ENCODE measurements at places on chromosomes 2 and 18.

- no peaks in the 10 kb centered on the region for H3K36me3 ChIP-seq
- H3K4me3 ChIP-seq, result no peak overlapping the region
- no peaks in the 10 kb centered on the region for H3K4me1 ChIP-seq
- no peak overlapping the region for H3K27ac ChIP-seq
- H3K27me3 ChIP-seq, result no peaks in the 10 kb centered on the region
- DNase-seq, result no peak
Observed at GRCh38 chr2:46009772-46010171, 287.4 kb upstream of the EPAS1 start.

DNA sequence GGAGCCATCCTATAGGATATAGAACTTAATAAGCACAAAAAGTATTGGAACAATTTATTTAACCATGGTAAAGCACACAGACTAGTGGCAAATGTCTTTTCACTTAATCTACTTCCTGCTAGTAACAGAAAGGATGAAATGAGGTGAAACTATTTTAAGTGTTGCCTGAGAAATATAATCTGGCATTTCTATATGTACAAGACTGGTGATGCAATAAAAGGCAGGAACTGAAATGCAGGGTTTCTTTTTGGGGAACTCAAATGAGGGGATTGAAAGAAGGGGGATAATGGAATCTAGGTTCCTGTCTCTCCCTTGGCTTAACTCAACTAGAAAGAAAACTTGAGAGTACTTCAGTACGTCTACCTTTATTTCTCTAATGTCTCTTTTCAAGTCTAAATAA is 122.3 kb downstream of the MEMO1 start:
- no peak overlapping the region for H3K4me3 ChIP-seq
- DNase-seq, result no peak
- H3K27ac ChIP-seq, result no peak overlapping the region
- no peaks in the 10 kb centered on the region for H3K27me3 ChIP-seq

DNA sequence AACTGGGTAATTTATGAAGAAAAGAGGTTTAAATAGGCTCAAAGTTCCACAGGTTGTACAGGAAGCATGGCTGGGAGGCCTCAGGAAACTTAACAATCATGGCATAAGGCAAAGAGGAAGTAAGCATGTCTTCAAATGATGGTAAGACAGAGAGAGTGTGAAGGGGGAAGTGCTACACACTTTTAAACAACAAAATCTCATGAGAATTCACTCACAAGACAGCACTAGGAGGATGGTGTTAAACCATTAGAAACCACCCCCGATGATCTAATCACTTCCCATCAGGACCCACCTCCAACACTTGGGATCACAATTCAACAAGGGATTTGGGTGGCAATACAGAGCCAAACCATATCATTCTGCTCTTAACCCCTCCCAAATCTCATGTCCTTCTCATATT is 34.9 kb downstream of the CFAP210 start:
- H3K4me3 ChIP-seq, result no peak overlapping the region
- DNase-seq, result no peak
- no peaks in the 10 kb centered on the region for H3K4me1 ChIP-seq
- no peaks in the 10 kb centered on the region for H3K27me3 ChIP-seq
- no peak overlapping the region for H3K27ac ChIP-seq

DNA sequence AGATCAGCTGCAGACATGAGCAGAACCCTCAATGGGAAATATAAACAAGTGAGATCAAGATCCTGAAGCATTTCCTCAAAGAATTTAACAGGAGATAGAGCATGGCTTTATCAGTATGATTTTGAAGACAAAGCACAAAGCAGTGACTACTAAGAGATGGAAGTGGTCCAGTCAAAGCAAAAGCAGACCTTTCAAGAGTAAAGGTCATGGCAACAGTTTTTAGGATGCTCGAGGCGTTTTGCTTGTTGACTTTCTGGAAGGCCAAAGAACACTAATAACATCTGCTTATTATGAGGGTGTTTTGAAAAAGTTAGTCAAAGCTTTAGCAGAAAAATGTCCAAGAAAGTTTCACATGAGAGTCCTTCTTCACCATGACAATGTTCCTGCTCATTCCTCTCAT is 128.5 kb downstream of the KCNE4 start:
- DNase-seq, result no peak
- H3K36me3 ChIP-seq, result no peaks in the 10 kb centered on the region
- no peak overlapping the region for H3K27ac ChIP-seq
- no peaks in the 10 kb centered on the region for H3K4me1 ChIP-seq
- H3K27me3 ChIP-seq, result no peaks in the 10 kb centered on the region

DNA sequence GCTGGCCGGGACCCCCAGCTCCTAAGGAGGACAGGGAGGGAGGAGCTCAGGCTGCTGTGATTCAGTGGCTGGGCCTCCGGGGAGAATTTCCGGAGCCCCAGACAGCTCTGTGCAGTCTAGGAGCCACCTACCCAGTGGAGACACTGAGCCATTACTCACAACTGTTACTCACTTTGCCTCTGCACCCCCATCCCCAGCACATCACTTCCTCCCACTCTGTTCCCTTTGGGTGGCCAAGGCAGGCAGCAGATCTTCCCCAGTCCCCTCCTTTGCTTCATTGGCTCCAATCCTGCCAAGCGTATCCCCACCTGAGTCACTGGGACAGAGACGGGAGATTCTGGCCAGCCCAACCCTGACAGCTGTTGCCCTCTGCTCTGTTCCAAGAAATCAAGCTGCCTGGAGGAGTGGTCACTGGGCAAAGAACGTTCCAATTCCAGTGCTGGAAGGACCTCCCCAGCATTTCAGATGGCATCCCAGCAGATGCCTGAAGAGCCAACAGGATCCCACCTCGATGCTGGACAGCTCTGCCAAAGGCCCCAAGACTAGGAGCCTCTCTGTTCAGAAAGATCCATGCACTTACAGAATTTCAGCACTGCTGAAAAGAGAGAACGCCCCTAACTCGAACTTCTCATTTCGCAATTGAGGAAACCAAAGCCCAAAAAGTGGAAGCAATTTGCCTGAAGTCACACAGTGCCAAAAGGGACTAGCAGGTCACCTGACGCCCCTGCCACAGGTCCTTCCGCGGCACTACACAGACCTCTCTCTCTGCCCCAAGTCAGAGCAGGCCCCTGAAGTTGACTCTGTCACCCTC is 68.3 kb downstream of the TNS1 start:
- H3K4me1 ChIP-seq, result no peaks in the 10 kb centered on the region
- peak overlapping the region; percentile 68 for H3K27ac ChIP-seq

DNA sequence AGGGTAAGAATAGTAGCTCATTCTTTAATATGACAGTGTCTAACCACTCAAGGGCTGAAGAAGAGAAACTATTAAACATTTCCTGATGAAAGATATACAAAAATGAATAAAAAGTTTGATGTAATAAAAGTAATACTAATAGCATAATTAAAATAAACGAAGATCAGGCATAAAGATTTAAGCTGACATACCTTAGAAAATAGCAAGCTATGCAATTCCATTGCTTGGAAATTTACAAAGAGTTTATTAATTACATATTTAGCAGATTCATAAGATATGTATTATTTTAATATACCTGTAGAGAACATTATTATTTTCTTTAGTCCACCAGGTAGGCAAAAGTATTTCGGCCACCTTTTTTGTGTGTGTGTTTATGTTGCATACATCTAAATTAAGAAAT is 229.4 kb downstream of the GCA start:
- H3K27me3 ChIP-seq, result no peaks in the 10 kb centered on the region
- DNase-seq, result no peak
- no peaks in the 10 kb centered on the region for H3K36me3 ChIP-seq
- H3K27ac ChIP-seq, result no peak overlapping the region

GRCh38 chr2:144254342-144255235 is 265.3 kb downstream of the ZEB2 start:
- H3K36me3 ChIP-seq, result no peaks in the 10 kb centered on the region
- H3K4me3 ChIP-seq, result no peak overlapping the region
- no peaks in the 10 kb centered on the region for H3K27me3 ChIP-seq

- H3K4me1 ChIP-seq, result no peaks in the 10 kb centered on the region
- no peak overlapping the region for H3K4me3 ChIP-seq
- H3K36me3 ChIP-seq, result no peaks in the 10 kb centered on the region
- no peak overlapping the region for H3K27ac ChIP-seq
Observed at GRCh38 chr2:137838255-137839092, 125.8 kb upstream of the HNMT start.

GRCh38 chr18:71976744-71977143 is 567.4 kb downstream of the CBLN2 start:
- no peak for DNase-seq
- no peak overlapping the region for H3K4me3 ChIP-seq
- no peak overlapping the region for H3K27ac ChIP-seq
- H3K27me3 ChIP-seq, result no peaks in the 10 kb centered on the region

- no peaks in the 10 kb centered on the region for H3K4me1 ChIP-seq
- H3K27me3 ChIP-seq, result no peaks in the 10 kb centered on the region
- no peak overlapping the region for H3K4me3 ChIP-seq
Observed at GRCh38 chr2:60433018-60433596, 120.3 kb downstream of the BCL11A start.

DNA sequence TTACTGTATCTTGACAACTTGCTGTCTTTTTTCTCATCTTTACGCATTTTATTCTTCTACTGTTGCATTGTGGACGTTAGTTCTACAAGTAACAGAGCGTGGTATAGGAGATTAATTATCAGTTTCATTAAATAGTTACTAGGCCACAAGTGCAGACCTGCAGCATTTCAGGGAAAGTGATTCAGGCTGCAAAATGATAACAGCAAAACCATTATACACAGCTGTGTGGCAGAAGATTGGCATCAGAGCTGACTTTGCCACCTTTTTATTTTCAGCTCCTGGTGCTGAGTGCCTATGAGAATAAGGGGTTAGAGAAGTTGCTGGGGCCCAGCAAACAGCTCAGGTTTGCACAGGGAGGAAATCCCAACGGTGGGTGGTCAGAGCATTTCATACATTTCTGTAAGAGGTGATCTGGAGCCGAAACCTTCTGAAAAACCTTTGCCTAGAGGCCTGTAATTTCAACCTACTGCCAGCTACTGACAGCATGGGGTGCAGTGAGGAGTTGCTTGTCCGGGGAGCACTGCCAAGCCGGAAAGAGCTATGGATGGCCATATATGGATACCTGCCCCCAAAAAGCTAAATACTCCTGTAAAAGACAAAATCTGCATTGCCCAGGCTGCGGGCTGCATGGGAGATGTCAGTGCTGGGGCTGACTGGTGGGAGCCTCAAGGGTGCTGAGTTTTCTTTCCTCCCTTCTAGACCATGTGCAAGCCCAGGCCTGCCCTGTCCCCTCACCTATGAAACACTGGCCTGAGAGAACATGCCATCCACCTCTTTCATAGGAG is 2.7 kb upstream of the CCBE1 start:
- no peak overlapping the region for H3K27ac ChIP-seq
- H3K4me3 ChIP-seq, result no peak overlapping the region
- H3K36me3 ChIP-seq, result no peaks in the 10 kb centered on the region
- DNase-seq, result no peak

DNA sequence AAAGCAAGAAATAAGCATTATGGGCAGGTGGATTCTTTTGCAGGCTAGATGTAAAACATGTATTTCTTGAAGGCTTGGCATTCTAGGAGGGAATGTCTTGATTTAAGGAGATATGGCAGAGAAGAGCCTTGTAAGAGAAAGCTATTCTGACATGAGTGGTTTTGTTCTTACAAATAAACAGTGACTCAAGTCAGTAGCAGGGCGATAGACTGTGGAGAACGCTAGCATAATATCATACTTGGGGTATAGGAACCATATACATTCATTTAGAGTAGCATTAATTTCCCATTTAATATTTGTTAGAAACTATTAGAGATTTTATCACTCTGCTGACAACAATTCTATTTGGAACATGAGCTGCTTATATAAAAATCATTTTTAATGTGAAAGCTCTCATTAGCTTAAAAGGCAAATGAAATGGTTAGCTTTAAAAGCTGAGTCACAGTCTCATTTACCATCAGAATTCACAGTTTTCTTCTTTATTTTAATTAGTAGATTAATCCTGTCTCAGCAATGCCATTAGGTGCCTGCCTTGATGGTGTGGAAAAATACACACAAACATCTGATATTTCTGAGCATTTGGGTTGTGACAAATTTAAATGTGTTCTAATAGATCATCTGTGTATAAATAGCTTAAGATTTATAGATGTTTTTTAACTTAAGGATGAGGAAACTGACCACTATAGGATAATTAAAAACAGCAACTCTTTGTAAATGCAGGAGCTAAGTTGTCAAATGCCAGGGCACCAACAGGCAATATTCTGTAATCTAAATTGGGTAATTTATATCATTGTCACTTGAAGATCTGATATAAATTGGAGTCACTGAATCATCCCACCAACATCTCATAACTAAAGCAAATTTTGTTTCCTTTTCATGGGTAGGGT is 276.7 kb downstream of the PLCL1 start:
- no peak for DNase-seq
- H3K4me1 ChIP-seq, result no peaks in the 10 kb centered on the region
- H3K4me3 ChIP-seq, result no peak overlapping the region
- no peaks in the 10 kb centered on the region for H3K27me3 ChIP-seq
- H3K27ac ChIP-seq, result no peak overlapping the region

DNA sequence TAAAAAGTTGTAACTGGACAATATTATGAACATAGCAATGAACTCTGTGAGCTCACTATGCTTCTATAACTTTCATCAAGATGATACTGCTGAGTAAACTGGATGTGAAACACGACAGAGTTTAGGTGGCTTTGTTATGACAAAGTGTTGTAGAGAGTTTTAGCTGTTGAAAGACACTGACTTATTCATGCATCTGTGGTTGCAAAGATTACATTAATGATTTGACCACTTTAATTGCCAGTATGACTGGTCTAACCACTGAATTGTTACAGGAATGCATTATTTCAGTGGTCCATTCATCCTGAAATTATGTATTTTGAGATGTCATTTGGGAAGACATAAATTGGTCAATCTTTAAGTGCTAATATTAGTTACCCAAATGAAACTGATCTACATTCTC is 117.9 kb downstream of the SPHKAP start:
- H3K36me3 ChIP-seq, result no peaks in the 10 kb centered on the region
- H3K27ac ChIP-seq, result no peak overlapping the region
- H3K4me3 ChIP-seq, result no peak overlapping the region
- no peaks in the 10 kb centered on the region for H3K4me1 ChIP-seq

- no peaks in the 10 kb centered on the region for H3K27me3 ChIP-seq
- H3K27ac ChIP-seq, result no peak overlapping the region
- no peak for DNase-seq
Observed at GRCh38 chr18:35460736-35461161, 37.0 kb downstream of the INO80C start.

- no peaks in the 10 kb centered on the region for H3K27me3 ChIP-seq
- H3K36me3 ChIP-seq, result no peaks in the 10 kb centered on the region
- no peak overlapping the region for H3K27ac ChIP-seq
- no peak for DNase-seq
- no peak overlapping the region for H3K4me3 ChIP-seq
- no peaks in the 10 kb centered on the region for H3K4me1 ChIP-seq
Observed at GRCh38 chr2:78175645-78176044, 653.5 kb upstream of the LRRTM4 start.

DNA sequence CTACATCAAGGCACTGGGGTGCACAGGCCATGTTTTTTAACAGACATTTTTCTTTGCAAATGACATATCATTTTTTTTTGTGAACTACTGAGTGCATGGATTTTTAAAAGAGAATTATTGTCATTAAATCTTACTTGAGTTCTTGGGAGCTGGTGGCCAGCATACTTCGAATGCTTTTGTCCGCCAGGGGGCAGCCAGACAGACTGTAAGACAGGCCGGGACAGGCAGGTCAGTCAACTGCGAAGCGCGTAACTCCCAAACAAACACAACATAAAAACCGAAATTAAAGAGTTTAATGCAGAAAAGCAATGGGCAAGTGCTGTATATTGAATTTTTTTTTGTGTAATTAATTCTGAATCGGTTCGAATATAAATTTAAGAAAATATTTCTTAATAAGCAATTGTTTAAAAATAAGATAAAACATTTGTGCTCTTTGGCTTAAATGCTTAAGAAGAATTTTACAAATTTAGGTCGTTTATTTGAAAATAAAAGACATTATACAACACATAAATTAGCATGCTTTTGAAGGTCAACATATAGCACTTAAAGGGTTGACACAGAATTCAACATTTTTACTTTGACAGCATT is 142.2 kb upstream of the PXDN start:
- no peaks in the 10 kb centered on the region for H3K27me3 ChIP-seq
- peak; percentile 60 for DNase-seq
- H3K36me3 ChIP-seq, result no peaks in the 10 kb centered on the region
- no peaks in the 10 kb centered on the region for H3K4me1 ChIP-seq
- no peak overlapping the region for H3K27ac ChIP-seq

Measured in colonic mucosa (tissue), 4 donors.